Hypothalamus (tissue), 51 donors: ENCODE measurements at places on chromosomes 6 and 20.

DNA sequence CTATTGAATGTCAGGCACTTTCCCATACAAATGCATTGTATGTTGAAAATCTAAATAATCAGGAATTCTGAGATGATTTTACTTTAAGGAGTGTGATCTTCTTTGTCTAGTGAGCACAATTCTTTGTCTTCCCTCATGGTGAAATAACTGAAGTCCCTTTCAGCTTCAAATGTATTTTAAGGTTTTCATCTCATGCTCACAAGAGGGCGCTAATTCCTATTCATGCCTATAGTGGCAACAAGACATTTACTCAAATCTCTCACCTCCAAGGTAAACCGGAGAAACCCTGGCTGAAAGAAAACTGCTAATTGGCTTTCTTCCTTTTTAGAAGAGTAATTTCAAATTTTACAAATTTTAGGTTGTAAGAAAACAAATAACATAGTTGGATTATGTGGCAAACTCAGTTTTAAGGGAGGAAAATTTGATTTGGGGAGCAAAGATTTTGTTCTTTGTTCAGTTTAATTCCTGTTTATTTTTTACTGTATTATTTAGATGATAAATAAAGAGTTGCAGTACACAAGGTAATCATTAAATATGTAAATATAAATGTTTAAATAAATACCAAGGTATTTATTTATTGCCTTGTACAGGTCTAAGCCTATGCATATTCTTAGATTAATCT is 69.1 kb downstream of the SLC35F1 start:
- DNase-seq: no peak

DNA sequence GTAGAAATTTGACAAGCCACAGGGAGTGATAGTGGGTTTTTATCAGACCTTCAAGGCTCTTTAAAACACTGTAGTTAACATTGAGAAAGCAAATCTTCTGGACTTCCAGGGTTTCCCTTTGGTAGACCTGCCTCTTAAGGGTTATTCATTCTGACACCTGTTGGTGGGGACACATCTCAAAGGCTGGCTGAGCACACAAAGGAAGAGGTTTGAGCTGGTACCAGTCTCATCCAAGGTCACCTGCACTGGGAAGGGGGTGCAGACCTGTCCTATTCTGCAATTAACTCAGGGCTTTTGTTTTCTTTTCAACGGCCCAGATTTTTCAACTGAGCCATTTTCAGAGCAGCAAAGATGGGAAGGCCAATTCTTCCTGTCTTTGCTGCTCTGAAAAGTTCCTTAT is 45.6 kb downstream of the EDN1 start:
- no peak for DNase-seq

DNA sequence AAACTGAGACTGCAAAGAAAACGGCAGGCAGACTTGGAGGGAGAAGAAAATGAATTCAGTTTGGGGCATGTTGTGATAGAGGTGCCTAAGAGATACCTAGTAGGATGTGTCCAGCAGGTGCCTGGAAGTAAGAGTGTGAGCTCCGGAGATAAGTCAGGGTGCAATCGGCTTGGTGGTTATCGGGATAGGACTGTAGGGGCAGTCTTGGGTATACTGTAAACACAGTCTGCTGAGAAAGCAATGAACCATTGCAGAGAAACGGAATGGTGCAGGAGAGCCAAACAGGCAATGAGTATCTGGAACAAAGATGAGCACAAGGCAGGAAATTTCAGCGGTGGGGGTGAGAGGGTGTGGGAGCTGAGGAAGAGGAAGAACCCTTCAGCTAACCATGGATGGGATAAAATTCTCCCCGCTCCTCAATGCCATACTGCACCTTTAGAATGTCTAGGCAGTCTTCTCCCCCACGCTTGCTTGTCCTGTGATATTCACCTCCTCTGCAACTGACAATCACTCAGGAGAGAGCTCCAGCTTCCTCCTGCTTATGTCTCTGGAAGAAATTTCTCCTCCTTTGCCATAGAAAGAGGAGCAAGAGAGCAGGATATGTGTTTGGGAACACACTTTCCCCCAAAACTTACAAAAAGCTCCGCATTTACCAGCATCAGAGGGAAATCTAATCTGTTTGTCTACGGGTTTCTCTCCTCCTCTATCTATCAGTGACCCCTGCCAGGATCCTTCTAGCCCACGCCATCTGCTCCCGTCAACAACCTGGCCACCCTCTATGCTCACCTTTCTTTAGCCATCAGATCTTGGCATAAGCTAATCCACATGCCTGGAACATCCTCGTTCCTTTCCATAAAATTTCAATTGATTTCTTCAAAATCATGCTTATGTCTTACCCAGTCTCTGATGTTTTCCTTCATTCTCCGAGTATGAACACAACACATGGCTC is 381.7 kb upstream of the JARID2 start:
- no peak for DNase-seq

GRCh38 chr6:137286916-137287315 is 67.7 kb upstream of the IFNGR1 start:
- no peak for DNase-seq

GRCh38 chr6:94862112-94862511 is 715.2 kb upstream of the MANEA start:
- no peak for DNase-seq

DNA sequence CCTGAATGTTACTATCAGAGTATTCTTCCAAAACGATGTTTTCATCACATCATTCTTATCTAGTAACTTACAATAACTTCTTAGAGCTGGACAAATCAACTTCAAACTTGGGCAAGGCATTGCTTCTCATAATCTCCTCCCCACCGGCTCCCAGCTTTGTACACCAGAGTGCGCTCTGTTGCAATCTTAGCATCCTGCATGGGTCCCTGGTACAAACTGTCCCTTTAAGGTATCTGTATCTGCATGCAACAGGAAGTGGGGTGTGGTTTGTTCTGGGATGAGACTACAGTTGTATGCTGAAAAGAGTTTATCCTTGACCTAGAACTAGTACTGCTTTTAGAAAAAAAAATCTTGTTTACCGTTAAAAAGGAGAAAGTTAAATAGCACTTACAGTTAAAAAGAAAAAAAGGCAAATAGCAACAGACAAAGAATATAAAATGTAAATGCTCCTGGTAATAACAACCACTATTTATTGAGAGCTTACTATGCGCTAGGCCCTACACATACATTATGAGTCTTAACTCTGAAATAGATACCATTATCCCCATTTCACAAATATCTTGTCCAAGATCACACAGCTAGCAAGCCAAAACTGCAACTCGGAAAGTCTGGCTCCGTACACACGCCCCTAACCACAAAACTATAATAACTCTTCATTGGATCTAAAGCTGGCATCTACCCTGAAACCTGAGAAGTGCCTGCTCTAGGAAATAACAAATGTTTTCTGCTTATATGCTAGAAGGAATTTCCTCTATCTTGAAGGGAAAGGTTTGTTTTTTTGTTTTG is 9.8 kb upstream of the HECA start:
- DNase-seq: no peak
